ENCODE measurements at places on chromosomes 7 and 10.

DNA sequence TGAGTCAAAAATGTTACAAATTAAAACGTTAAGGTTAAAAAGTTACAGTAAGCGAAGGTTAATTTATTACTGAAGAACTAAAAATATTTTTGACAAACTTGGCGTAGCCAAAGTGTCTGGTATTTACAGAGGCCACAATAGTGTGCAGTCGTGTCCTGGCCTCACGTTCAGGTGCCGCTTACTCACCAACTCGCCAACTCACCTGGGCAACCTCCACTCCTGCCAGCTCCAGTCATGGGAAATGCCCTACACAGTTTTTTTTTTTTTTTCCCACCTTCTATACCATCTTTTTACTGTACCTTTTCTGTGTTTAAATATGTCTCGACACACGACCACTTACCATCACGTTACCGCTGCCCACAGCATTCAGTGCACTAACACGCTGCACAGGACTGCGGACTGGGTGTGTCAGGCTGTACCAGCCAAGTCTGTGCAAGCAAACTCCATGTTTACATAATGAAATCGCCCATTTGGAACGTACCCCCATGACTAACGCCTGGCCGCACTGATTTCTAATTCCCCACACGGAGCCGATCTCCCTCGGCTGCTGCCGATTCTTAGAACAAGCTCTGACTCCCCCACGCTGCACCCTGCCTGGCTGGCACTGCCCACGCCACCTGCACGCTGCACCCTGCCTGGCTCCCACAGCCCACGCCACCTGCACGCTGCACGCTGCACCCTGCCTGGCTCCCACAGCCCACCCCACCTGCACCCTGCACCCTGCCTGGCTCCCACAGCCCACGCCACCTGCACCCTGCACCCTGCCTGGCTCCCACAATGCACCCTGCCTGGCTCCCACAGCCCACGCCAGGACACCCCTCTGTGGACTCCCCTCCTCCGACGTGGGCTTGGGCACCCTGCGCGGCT is 203.1 kb downstream of the ZMYND11 start:
- DNase-seq = no peak

GRCh38 chr7:83663131-83663530 is 14.2 kb upstream of the SEMA3E start:
- DNase-seq = no peak

DNA sequence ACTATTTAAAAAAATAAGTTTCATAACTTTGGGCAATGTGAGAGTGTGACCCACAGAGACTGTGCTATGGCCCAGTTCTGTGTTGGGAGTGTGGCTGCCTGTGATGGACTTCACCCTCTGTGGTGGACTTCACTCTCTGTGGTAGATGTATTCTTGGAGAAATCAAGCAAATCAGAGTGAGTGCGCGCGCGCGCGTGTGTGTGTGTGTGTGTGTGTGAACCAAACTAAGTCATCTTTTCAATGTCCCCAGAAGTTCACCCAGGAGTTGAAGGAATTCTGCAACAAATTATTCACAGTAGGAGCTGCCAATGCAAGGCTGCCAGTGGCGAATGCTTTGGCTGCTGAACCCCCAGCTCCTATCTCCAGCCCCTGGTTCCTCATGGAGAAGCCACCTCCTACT is 184.5 kb downstream of the ADAM12 start:
- DNase-seq = no peak

DNA sequence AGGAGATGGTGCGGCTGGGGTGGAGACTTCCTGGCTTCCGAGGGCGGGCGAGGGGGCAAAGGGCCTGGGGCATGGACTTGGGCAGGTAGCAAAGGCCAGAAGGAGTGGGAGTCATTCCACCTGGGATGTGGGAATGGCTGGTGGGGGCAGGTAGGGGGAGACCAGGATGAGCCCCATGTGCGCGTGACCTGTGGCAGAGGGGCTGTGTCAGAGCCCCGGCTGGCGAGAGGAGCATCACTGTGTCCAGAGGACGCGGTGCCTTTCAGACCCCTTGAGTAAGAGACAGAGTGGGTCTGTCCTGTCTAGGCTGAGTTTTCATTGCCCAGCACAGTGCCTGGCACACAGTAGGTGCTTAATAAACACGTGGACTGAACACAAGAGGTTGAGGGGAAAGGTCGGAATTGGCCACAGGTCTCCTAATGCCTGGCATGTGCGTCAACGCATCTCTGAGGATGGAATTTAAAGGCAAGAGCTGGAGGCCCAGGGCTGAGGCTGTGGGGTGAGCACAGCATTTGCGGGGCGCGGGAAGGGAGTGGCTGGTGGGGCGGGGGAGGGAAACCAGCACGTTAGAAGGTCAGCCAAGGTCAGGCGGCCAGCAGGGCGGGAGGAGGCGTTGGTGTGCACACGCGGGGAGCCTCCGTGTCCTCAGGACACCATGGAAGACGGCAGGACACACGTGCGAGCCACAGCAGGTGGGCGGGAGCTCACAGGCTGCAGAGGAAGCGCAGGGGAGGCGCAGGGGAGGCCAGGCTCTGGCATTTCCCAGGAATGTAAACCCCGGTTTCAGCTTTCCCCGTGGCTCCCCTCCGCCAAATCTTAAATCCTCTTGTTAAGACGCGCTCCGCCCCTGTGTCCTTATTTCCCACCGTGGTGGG is 51.8 kb downstream of the CUX1 start:
- DNase-seq = no peak

- no peak for DNase-seq
Observed at GRCh38 chr7:35522697-35523096, 172.2 kb downstream of the HERPUD2 start.

DNA sequence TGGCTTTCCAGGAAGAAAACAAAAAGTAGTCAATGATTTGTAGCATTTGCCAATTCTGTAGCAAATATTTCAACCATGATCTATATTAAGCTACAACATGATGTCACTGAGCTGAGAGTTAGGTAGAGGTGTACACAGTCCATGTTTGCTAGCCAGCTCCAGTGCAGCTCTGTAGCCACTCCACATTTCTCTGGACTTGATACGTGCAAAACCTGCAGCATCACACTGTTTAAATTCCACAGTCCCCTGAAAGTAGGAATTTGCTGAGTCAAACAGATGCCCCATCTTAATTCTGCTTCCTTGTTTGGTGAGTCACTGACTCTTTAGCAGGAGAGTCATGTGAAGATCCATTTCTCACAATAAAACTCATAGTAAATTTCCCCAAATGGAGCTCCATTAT is 89.8 kb upstream of the LRRTM3 start:
- DNase-seq = no peak

- DNase-seq = peak; percentile 71
Observed at GRCh38 chr10:110387983-110388686, 83.4 kb upstream of the SMNDC1 start.

GRCh38 chr7:33909318-33909717 is 4.0 kb downstream of the BMPER start:
- no peak for DNase-seq

DNA sequence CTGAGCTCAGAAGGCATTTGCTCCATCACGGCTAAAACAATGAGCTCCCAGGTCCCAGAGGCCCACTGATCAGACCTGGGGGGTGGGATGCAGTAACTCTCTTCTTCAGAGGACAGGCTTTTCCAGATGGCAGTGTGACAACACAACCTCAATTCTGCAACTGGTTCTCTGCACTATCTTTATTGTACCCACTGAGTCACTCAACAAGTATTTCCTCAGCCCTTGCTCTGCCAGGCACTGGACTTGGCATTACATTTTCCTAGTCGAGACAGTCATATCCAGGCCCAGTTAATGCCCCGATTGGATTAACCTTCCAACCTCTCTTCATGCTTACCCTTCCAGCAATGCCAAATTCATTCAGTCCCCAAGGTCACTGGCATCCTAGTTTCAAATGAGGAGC is 72.6 kb downstream of the JAZF1 start:
- DNase-seq = no peak

DNA sequence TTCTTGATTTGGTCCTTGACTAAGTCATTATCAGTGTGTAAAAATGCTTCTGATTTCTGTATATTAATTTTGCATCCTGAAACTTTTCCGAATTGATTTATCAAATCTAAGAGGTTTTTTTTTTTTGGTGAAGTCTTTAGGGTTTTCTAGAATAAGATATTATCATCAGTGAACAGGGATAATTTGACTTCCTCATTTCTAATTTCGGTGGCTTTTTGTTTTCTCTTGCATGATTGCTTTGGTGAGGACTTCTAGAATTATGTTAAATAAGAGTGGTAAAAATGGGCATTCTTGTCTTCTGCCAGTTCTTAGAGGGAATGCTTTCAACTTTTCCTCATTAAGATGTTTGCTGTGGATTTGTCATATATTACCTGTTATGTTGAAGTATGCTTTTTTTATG is 170.5 kb downstream of the CCDC7 start:
- no peak for DNase-seq

GRCh38 chr10:75334720-75335119 is 66.8 kb downstream of the ZNF503 start:
- peak; percentile 20 for DNase-seq

DNA sequence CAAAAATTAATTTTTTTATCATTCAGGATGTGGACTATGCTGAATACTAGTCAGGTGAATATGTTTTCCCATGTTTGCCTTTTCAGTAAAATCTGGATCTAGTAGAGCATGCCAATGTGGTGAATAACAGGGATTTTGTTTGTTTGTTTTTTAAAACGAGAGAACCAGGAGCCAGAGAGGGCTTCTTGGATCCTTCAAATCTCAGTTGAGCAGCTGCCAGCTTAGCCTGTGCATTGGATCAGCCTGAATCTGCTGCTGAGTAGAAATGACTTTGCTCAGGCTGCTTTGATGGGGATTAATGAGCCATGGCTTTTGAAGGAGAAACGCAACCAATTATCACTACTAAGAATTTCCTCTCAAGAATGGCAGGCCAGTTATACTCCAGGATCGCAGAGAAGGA is 493.8 kb downstream of the ARL4A start:
- DNase-seq = no peak

DNA sequence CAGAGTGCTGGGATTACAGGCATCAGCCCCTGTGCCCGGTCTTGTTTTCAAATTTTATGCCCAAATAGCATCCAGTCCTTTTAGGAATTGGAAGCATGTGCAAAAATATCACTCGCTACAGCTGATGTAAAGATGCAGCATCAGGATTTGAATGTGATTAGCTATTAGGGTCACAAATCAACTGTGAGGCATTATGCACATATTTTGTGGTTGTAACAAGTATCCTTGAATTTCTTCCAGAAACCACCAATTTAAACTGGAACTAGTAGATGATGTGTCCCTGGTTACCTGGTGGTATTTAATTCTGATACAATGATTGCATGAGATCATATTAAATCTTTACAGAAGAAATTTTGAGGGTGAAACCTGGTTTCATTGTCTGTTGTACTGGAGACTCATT is 41.0 kb upstream of the ITGA8 start:
- DNase-seq = no peak

- DNase-seq = no peak
Observed at GRCh38 chr7:104153287-104153686, 54.5 kb downstream of the ORC5 start.

- no peak for DNase-seq
Observed at GRCh38 chr7:107125475-107125874, 43.3 kb upstream of the HBP1 start.

- no peak for DNase-seq
Observed at GRCh38 chr10:130189608-130190054, 53.4 kb downstream of the GLRX3 start.

DNA sequence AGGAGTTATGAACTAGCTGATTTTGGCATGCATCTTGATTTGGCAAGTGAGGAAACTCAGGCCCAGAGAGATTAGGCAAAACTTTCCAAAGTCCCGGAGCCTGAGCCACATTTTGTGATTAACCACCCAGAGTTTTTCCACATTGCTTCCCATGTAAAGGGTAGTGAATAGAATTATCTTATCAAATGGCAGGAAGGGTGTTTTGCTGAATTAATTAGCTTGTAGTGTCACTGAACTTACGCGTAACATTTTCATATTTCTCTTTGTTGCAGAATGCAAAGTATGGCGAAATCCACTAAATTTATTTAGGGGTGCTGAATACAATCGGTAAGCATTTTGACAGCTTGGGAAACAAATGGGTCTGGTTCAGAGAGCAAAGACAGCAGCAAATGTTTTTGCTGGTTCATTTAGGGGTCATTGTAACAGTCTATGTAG is 176.2 kb downstream of the ST7 start:
- no peak for DNase-seq

DNA sequence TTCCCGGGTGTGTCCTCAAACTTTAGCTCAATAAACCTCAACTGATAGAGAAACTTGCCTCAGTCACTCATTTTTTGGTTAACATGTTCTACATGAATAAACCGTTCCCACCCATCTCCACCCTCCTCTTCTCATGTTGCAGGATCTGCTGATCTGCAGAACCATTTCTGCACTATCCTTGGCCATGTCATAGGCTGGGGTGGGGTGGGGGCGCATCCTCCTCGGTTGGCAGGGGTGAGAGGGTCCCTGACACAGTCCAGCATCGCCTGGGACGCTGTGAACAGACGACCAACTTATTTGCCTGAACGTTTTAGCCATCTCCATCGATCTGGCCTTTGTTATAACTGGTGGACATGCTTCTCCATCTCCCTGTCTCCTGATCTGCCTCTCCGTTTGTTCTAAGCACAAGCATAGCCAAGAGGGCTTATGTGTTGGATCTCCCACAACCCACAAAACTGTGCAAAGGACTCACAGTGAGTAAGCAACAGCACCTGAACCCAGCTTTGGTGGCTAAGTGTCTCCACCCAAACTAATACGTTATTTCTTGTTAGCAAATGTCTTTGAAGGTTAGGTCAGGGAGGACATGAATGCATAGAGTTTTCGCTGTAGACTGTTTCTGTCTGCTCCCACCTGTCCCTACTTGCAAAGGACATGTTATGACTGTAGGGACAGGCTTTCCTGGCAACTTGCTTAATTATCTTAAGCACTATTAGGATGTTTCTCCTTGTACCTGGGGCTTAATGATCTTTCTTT is 51.7 kb downstream of the PRKCQ start:
- no peak for DNase-seq

GRCh38 chr10:16689227-16689626 is 128.0 kb downstream of the RSU1 start:
- no peak for DNase-seq

DNA sequence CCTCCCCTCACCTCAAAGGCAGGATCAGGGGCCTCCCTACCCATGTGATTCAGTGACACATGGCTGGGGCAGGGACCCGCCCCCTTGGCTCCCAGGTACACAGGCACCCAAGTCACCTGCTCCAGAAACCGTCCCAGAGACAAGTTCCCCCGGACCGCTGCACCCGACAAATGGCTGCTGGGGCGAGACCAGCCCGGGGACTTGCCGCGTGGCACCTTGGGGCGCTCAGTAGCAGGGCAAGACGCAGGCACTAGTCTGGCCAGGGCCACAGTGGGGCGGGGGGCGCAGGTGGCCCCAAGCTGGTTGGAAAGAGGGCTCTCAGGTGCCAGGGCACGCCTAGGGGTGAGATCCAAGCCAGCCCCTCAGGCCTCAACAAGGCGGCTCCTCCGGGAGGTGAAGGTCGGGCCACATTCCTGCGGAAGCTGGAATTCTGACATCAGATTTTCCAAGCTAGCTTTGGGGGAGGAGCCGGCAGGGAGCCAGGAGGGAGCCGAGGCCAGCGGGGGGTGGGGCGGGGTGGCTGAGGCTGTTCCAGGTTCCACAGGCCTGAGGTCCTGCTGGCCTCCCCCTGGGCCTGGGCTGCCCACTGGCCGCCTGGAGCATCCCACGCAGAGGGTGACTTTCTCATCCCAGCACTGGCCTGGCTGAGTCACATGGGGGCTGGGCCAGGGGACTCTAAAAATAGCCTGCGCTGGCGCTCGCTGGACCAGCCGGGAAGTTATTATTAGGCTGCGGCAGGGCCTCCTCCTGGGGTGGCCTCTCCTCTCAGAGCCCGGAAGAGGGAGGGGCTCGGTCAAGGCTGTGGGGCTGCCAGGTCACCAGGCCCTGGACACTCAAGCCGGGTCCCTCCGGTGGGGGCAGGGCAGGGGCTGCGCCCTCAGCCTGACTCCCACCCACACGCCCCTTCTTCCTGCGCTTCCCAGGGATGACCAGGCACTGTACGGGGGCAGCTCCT is 20.5 kb upstream of the INPP5A start:
- DNase-seq = no peak

All from activated CD4-positive, alpha-beta T cell treated with anti-CD3 and anti-CD28 coated beads, Interleukin-2, amount 10 ng/mL, durations not matched to agents 24 days and 14 days (primary cell).